ENCODE measurements at places on chromosomes 3 and 15.

DNA sequence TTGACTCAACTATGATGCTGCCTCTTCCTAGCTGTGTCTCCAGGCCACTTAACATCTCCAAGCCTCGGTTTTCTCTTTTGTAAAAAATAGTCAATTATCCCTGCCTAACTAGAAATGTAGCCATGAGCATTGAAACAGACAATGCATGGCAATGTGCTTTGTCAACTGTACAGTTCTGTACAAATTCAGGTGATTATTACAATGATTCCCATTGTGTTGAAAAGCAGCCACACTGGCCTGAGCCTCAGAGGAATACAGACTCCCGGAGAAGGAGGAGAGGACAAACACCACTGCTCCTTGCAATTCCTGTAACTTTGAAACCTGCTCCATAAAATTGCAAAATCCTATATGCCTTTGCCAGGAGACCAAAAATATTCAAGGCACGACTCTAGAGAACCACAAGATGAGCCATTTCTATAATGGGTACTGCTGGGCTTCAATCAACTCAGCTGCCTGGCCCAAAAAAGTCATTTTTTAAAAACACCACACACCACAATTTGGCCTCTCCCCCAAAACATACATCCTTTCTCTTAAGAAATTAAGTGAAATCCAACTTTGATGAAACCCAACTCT, 28.6 kb downstream of the DAPK2 start:
- DNase-seq = no peak

DNA sequence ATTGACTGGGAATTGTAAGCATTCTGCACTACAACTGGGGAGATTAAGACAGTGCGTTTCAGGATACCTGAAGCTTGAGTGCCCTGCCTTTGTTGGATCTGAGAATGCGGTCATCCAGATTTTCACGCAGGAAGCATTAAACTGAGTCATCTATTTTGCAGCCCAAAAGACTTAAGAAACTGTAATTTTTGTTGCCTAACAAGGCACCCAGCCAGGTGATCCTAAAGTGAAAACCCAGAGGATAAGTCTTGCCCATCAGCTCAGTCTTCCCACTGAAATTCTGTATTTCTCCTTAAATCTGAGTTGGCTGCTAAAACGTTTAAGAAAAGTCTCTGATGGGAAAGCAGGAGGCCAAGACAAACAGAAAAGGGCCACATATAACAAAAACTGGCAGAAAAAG, 242.5 kb upstream of the TMCO5A start:
- no peak for DNase-seq

DNA sequence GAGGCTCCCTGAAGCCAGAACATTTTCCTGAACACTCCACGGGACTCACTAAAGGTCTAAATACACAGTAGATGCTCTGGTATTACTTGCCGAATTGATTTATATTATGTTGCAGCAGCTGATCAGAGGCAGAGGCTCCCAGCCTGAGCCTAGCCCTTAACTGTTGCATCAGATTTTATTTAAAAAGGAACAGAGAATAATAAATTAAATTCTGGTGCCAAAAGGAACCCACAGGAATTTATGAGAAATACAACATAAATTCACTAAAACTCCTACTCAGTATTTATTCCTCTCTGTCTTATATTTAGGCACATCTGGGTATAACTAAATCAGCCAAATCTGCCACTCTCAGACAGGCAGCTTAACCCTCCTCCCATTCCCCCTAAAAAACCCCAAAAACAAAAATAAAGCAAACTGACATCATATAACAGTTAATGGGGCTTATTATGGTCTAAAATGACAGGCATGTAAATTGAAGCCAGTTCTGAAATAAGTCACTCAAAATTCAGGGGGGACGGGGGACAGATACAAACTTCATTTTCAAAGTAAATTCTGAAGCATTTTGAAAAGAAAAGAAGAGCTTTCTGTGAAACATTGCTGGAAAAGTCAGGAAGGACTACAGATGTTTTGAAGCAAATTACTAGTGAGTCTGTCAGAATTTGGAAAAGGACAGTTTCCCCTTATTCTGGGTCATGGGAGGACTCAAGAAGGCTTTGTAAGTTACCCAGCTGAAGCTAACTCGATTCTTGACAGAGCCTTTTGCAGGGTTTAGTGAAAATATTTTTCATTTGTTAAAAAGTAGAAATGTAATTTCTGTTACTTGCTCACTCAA, 53.8 kb upstream of the CORO2B start:
- DNase-seq = no peak

GRCh38 chr3:152706991-152707713, 127.8 kb upstream of the P2RY1 start:
- no peak for DNase-seq

GRCh38 chr3:79081335-79081734, 686.5 kb downstream of the ROBO1 start:
- no peak for DNase-seq

DNA sequence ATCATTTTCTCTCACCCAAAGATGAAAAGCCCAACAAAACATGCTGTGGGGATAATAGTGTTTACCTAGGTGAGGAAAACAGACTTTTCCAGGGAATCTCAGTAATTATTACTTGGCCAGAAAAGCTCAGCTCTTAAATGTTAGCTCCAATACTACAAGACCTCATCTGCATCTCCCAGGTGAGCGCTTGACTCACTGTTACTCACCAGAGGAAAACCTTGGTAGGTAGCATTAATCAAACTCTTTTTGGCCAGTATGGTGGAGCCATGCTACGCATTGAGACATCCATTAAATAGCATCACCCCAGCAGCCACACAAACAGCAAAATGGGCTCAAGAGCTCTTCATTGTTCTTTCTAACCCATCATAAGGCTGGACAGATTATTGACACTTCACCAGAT, 99.0 kb downstream of the TIGIT start:
- no peak for DNase-seq

DNA sequence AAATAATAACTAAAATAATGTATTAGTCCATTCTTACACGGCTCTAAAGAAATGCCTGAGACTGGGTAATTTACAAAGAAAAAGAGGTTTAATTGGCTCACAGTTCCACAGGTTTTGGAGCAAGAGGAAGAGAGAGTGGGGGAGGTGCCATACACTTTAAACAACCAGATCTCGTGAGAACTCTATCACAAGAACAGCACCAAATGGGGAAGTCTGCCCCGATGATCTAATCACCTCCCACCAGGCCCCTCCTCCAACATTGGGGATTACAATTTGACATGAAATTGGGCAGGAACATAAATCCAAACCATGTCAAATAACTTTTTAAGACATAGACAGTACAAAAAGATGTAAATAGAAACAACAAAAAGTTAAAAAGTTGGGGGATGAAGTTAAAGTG, 63.2 kb downstream of the ILDR1 start:
- no peak for DNase-seq

- no peak for DNase-seq
Measured at GRCh38 chr15:32053719-32054118, 23.4 kb downstream of the CHRNA7 start.

DNA sequence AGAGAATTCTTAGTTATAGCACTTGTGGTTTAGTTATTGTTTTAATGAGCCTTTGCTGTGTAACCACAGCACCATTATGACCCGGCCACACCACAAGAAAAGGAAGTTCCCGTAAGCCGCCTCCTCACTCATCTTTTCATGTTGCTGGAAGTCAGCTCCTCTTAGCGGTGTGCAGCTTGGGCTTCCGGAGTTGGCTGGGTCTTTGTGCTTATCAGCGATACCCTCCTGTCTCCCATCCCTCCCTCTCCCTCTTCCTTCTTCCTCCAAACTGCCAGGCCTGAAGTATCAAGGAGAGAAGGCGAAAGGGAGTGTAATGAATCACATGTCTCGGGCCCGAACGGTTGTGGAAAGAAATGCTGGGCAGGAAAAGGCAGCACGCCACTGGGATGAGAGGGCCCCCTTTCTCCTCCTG, 353.5 kb downstream of the MCTP2 start:
- no peak for DNase-seq

DNA sequence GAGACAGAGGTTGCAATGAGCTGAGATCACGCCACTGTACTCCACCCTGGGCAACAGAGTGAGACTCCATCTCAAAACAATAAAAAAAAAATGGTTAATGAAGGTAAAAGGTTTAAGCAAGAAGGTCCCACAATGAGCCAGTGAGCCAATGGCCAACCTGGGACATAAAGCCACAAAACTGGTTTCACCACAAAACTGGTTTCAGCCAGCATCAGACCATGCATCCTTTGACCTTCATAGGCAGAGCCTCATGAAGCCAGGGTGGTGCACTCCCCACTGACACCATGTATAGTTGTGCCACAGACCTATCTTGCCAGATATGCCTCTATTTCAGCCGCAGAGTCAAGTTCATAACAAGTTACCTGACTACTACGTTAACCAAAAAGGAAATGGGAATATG, 41.9 kb downstream of the SCAP start:
- DNase-seq = no peak

DNA sequence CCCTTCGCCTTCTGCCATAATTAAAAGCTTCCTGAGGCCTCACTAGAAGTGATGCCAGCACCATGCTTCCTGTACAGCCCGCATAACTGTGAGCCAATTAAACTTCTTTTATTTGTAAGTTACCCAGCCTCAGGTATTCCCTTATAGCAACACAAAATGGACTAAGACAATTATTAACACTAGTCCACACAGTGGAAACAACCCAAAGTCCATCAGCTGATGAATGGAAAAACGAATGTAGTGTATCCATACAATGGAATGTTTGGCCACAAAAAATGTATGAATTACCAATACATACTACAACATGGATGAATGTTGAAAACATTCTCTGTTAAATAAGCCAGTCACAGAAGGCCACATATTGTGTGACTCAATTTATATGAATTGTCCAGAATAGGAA, 22.5 kb upstream of the CTXND1 start:
- DNase-seq = no peak

DNA sequence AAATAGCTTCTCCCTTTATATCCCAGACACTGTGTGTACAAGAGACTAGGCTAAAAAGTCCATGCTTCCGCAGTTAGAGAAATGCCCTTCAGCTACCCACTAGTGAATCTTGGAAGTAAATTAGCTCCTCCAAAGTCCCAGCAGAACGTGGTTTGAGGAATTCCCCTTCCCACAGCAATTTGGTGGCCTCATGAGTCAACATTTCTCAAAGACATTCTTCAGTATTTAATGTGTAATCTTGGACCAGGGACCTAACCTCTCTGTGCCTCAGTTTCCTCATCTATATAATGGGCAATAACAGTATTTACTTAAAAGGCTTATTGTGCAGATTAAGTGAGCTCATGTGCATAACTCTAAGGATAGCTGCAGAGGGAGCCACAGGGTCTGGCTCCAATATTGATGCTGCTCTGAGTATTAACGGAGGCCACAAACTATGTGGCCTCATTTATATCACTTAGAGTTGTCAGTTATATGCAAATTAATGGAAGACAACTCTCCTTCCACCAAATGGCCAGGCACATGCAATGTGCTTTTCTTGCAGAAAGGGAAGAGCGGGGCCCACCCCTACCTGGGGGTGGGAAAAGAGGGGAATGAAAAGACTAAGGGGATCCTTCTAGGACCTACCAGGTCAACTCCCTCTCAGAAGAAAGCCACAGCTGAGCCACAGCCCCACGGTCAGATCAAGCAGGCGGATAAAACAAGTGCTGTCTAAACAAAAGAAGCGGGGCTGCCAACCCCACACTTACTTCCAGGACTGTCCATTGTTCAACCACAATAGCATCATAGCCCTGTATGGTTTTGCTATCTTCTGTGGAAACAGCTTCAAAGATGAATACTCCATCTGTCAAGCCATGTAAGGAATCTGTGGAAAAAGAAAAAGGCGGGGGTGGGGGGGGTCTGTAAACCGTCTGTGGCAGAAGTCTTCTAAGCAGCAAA, 92.4 kb downstream of the OXNAD1 start:
- no peak for DNase-seq

GRCh38 chr15:59953392-59953883, 50.7 kb upstream of the FOXB1 start:
- no peak for DNase-seq

- DNase-seq = peak; percentile 78
Measured at GRCh38 chr3:5122030-5122740, at the start of gene ARL8B. Gene ARL8B, plus strand, starts transcription at chr3:5122292. Its CDS starts 174 bp downstream, at chr3:5122466.

GRCh38 chr15:42996871-42997270, 76.3 kb upstream of the TTBK2 start:
- DNase-seq = no peak

DNA sequence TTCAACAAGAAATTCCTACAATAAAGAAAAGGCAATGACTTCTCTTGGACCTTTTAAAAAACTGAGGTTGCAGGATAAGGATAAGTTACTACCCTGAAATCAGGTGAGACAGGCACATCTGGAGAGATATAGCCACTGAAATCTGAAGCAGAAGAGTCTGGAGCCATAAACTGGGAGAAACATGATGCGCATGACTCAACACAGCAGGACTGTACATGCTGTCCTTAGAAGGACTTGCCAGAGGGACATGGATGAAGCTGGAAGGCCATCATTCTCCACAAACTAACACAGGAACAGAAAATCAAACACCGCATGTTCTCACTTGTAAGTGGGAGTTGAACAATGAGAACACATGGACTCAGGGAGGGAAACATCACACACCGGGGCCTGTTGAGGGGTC, 1020.2 kb downstream of the AGBL1 start:
- DNase-seq = no peak

DNA sequence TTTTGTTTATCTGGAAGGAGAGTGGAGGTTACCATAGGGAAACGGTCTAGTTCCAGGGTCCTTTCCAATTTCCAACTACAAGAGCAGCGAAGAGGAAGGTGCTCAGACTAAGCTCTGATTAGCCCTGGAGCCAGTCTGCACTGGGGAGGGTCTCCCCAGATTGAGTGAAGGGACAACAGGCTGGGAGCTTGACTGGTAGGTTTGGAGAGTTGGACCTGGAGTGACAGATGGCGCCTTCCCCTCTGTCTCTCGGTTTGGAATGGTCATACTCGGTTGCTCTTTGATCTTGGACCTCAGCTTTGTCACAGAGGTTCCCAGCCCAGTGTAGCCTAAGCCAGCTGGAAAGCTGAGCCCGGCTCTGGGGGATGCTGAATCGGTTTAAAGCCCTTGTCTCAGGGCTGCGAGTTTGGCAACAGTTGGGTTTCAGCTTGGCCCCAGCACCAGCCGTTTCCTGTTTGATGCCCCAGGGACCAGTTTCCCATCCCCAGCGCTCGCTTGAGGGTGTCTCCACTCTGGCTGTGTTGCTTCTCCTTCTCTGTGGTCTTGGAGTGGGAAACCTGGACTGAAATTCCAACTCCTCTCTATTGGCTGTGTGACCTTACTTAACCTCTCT, 53.1 kb upstream of the ULK4 start:
- DNase-seq = no peak
